ENCODE measurements at places on chromosomes 2 and 18.

DNA sequence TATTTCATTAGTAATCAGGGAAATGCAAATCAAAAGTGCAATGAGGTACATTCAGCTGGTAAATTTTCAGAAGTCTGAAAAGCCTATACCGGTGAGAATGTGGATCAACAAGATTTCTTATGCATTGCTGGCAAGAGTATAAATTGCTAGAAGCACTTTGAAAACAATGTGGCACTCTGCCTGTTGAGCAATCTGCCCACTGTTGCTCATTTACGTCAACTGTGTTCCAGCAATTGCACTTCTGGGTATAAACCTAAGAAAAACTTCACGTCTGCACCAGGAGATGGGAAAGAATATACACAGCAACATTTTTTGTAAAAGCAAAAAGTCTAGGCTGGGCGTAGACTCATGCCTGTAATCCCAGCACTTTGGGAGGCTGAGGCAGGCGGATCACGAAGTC lies 40.8 kb downstream of the MTERF4 start:
- no peak for DNase-seq

DNA sequence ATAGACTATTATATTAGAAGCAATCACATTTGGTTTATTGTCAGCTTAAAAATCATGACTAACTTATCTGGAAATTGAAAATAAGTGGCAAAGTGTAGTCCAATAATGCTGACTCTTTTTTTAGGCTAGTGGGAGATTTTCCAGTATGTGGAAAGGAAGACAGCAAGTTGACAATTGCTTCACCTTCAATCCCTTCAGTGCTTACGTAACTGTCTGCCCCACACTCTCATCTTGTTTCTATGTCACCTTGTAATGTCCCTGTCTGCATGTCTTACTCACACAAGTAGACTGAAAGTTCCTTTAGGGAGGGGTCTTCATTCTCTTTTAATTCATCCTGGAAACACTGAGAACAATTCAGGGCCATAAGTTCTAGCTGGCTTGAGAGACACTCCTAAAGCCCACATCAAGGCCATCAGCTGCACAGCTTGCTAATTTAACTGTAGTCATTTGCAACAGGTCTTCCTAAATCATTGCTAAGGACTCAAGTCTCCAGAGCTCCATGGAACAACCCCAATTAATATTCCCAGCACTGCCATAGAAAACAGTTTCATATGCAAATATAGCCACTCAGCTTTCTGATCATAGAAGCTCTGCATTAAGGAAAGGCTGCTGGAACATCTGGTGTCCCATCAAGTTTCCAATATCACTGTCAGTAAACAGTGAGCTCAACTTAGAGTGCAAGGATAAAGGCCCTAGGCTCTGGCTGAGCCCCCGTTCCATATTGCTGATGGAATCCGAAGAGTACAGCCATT lies 230.5 kb downstream of the ETAA1 start:
- DNase-seq = no peak

DNA sequence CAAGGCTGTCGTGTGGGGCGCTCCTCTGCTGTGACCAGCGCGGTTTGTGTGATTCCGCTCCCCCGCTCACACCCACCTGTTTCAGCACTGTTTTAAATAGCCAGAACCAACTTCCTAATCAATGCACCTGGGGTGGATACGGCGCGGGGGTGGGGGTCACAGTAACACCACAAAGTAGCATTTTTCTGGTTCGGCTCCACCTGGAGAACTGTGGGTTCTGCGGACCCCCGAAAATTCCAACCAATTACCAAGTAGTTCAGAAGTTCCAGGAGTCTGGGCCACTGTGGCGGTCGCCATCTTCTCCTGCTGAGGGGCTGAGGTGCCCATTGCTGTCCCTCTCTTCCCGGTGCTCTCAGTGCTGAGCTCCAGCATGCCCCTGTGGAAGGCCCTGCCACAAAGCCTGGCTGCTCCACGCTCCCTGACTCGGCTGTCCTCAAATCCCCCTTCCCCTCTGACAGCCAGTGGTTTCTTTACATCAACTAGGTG lies 79.4 kb downstream of the GFPT1 start:
- DNase-seq = no peak

DNA sequence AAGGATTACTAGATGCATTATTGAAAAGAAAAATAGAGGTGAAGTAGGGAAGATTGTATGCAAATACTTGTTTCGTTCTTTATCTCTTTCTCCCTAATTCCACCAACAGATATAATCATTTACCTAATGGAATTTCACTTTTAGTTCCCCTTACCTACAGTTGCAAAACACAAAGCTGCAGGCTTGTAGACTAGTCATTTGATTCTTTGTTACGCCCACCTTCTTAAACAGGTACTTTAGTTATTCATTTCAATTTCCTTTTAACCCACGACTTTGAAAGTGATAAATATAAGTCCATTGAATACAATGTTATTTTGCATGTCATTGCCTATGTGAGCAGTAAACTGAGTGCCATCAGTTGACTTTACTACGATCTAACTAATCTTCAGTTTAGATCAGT lies 3.9 kb upstream of the HRH4 start:
- no peak for DNase-seq

- DNase-seq = no peak
Measured at GRCh38 chr2:175889701-175890302, 112.3 kb downstream of the LNPK start.

DNA sequence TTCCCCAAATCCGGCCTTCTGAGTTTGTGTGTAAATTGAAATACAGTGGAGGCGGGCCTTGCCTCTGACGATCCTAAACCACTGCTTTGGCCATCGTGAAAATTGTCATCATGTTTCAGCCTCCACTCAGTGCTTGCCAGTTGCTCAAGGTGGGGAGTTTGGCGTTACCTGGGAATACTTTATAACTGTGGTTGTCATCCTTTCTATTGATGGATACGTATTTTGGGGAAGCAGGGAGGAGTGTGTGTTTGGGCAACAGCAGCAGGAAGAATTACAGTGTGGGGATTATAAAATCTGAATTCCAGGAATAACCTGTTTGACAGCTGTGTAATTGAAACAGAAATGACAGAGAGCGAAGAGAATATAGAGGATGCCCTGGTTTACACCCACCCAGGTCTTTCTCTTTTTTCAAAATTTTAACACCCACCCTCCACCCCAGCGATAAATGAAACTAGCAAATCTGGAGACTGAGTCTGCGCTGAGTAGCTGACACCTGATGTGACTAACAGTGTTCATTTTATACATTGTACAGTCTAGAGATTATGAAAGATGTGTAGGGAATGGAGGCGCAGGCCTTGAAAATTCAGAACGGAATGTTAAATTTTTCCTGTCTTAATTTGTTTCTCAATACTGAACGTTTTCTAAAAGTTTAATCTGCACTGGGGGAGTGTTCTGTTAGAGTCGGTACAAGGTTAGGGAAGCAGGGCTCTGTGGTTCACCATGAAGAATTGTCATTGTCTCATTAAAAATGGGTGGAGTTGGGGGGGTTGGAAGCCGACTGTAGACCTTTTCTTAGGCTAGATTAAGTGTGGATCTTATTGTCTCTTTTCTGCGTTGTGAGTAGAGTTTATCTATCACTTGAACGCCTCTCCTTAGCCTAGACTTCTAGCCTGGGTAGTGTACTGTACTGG lies 1.6 kb downstream of the MAP4K4 start:
- DNase-seq = no peak

GRCh38 chr2:145789636-145790035 lies 1269.7 kb upstream of the ZEB2 start:
- no peak for DNase-seq

DNA sequence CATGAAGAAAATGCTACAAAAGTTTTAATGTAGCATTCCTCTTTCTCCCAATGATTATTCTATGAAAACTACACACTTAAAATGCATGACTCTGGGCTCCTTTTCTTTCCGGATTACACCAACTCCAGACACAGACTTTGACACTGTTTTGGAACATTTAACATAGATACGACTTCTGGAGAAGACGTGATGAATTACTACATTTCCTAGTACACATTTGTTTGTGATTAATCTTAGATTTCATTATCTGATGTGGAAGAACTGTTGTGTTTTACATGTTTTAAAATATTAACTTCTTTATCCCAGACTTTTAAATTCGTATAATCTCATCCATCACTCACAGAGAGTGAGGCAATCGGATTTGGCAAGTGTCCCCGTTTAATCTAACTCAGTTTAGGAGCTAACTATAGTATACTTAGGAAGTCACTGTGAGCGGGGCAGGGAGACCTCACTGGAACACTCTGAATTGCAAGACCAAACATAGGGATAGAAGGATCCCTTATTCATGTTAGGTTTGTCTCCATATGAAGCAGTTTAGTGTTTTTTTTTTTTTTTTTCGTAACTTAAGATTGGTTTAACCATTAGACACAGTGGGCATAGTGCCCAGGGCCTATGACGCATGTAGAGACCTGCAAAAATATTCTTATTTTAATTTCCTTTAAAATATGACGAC lies 66.7 kb downstream of the PDE1A start:
- DNase-seq = no peak

- no peak for DNase-seq
Measured at GRCh38 chr2:152550386-152550785, 166.9 kb downstream of the PRPF40A start.

- no peak for DNase-seq
Measured at GRCh38 chr2:233707940-233708644, 4.6 kb upstream of the UGT1A5 start.

GRCh38 chr2:228018311-228018710 lies 146.9 kb downstream of the DAW1 start:
- DNase-seq = no peak

DNA sequence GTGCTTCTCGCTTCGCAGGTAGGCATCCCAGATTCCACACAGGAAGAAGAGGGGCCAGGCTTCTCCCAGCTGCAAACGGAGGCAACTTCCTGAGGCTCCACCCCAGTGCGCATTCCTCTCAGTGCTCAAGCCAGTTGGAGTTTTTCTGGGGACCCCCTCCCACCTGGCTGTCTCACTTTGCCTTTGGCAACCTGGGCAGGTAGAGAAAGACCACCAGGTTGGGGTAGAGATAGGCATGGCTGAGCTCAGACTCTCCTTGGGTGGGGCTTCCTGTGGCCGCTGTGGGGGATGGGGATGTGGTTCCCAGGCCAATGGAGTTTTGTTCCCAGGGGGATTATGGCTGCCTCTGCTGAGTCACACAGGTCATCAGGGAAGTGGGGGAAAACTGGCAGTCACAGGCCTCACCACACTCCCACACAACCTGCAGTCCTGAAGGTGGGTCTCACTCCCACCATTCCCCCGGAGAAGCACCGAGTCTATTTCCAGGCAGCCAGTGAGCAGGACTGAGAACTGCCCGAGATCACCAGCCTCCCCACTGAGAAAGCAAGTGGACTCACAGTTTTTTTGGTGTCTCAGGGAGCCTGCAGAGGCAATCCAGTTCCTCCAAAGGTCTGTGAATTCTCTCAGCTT lies 38.1 kb downstream of the SLC39A10 start:
- no peak for DNase-seq

DNA sequence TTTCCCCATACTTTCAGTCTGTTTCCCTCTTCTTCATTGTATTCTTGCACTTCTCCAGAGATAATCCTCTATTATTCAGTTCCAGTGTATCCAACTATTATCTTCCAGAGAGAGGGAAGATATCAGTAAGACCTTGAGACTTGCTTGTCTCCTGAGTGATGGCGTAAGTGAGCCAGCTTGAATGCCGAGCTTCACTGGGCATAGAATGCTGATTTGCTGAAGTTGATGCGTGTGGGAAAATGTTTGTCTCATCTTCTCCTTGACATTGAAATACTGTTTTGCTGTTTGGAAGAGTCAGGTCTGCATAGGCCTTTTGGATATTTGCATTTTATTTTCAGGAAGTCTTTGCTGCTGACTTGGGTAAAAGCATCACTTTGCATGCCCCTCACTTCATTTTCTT lies 41.1 kb upstream of the MGAT5 start:
- DNase-seq = no peak

- no peak for DNase-seq
Measured at GRCh38 chr2:1968988-1969700, 224.8 kb upstream of the PXDN start.

GRCh38 chr2:19857806-19858205 lies 44.0 kb downstream of the TTC32 start:
- no peak for DNase-seq

- no peak for DNase-seq
Measured at GRCh38 chr2:45946023-45946422, 294.5 kb downstream of the PRKCE start.

DNA sequence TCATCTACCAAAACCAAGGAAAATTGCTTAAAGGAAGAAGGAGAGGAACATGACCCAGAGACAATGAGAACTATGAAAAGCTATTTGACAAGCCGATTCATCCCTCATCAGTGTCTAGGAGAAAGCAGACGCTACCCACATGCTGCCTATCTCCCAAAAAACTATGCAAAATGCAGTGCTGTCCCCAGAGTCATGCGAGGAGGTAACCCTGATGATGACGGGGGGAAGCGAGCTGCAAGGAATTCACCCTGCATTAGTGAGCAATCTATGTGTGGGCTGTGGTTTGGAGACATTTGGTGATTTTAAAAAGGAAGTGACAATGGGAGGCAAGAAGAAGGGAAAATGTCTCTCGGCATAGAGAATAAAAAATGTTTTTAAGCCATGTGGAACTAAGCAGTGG lies 472.7 kb downstream of the CMPK2 start:
- no peak for DNase-seq

- DNase-seq = no peak
Measured at GRCh38 chr18:8705961-8706790, 820 bp downstream of the MTCL1 start.

DNA sequence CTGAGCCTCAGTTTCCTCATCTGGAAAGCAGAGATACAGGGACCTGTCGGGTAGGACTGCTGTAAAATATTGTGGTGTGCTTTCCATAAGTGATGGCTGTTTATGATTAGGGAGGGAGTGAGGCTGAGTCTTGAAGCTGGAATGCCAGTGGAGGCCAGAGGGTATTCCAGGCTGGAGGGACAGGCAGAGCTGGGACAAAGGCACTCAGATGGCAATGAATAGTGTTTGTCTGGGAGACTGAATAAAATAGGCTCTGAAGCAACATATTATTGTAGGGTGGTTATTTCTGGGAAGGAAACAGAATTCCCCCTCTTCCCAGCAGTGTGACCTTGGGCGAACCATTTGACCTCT lies 120.7 kb downstream of the INHBB start:
- DNase-seq = no peak

DNA sequence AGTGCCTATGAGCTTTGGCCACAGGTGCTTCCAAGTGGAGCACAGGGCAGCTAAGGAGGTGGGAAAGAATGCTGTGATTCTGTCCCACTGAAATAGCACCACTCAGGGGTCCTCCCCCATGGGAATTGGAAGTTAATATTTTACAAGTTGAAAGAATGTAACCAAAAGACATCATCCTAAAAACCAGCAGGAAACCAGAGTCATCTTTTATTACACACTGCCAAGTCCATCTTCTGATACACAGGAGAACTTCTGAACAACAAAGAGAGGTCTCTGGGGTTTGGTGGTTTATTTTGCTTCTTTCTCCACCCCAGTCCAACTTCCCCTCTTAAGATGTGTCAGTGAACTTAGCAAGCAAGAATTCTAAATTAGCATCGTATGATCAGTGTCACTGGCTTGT lies 47.7 kb downstream of the COLEC12 start:
- no peak for DNase-seq

GRCh38 chr2:64259312-64259711 lies 115.1 kb upstream of the PELI1 start:
- no peak for DNase-seq

- no peak for DNase-seq
Measured at GRCh38 chr2:235026649-235027557, 75.1 kb downstream of the SH3BP4 start.
